ENCODE measurements at places on chromosomes 16 and 17.

DNA sequence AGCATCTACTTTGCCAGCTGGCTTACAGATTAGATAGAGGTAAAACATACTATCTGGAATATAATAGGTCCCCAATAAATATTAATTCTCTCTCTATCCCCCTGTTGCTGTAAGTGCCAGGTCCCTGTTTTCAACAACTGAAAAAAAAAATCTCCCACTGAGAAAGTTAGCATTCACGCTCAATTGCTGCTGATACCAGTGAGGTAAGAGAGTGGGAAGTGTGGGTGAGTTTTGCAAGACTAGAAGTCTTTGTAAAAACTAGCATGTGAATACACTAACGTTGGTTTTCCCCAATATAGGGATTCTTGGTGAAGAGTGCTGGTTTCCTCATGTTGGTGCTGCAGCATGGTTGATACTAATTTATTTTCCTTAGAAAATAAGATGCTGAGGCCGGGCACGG is 11.7 kb upstream of the TAOK1 start:
- DNase-seq = no peak

GRCh38 chr17:82101767-82102679 is 4.0 kb upstream of the FASN start:
- DNase-seq = no peak

- DNase-seq = no peak
Measured at GRCh38 chr17:81806461-81807209, 2.7 kb downstream of the GCGR start.

DNA sequence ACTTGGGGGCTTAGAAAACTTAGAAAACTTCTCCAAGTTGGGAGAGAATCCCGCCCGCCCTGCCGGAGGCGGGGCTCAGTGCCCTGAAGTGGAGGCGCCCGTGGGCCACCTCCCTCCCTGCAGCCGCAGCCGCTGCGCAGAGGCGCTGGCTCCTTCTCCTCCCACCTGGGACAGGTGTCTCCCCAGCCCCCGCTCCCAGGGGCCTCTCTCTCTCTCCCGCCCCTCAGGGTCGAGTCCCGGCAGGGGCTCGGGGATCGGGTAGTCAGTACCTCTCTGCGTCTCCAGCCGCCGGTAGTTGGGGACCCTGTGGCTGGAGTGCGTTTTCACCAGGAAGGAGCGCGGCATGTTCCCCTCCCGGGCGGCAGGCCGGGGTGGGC is 257 bp downstream of the SNAI3 start:
- DNase-seq = peak; percentile 11

GRCh38 chr17:83076938-83077337 is 2.5 kb upstream of the METRNL start:
- no peak for DNase-seq

DNA sequence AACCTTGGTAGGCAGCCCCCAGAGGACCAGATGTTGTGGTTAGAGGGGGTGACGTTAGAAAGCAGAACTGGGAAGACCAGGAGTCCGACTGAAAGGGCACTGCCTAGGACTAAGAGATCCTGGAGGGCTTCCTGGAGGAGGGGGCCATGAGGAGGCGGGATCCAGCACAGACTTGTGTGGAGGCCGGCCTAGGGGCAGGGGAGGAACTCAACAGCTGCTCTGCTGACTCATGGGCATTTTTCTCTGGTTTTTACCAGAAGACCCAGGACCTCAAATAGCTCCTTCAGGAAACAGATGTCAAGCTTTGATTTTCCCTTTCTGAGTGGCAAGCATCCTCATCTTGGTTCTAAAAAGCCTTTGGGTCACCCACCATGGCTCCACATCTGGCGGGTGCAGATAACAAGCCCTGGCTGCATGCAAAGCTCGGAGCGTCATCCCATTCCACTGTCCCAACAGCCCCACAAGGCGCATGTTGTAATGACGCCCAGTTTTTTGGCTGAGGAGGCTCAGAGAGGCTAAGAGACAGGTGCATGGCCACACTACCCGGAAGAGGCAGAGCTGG is 29.0 kb downstream of the IL21R start:
- peak; percentile 19 for DNase-seq

DNA sequence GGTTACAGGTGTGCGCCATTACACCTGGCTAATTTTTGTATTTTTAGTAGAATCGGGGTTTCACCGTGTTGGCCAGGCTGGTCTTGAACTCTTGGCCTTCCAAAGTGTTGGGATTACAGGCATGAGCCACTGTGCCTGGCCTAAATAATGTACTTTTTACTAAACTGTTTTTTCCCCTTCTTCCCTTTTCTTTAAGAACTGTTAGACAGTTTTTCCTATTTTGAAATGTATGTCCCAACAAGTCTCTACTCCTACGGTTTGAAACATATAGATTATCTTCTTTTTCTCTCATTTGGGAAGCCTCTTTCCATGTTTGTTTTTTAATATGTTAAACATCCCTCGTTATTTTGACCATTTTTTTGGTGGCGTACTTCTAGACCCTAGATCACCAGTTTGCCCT is 9.6 kb downstream of the UTP18 start:
- DNase-seq = no peak

DNA sequence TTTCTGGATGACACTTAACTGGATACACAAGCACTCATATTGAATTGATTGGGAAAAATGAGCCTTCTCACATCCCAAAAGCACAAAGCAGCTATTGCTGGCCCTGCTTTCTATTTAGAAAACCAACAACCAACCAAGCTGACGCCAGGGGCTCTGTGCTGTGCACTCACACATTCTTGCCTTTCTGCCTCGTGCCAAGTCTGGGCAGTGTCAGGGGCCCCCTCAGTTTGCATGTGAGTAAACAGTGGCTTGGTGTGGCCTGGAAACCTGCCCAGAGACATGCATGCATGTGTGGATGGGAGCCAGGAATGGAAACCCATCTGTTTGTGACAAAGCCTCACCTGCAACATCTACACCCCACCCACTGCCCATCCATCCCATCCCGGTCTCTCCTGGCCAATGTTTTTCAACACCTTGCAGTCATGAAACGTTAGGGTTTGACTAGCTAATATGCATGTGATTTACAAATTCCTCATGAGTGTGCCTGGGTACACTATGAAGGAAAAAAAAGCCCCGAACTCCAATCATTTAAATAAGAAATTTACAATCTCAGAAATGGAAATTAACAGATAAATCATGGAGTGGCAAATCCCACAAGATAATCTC is 20.4 kb downstream of the MIEF2 start:
- no peak for DNase-seq

DNA sequence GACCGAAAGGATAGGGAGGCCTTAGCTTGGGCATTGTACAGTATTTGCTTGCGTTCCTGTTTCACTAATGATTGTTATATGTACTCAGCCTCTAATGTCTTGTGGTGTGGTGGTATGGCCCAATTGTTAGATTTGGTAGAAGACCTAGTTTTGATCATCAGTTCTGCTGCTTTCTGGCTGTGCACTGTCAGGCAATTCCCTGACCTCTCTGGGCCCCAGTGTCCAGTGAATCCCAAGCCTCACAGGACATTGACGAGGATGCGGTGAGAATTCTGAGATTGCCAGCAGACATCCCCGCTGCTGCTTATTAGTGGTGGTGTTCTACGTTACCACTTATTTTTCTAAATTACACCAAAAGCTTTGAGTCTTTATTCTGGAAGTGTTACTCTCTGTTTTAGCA is 195.2 kb downstream of the SNX29 start:
- DNase-seq = no peak

DNA sequence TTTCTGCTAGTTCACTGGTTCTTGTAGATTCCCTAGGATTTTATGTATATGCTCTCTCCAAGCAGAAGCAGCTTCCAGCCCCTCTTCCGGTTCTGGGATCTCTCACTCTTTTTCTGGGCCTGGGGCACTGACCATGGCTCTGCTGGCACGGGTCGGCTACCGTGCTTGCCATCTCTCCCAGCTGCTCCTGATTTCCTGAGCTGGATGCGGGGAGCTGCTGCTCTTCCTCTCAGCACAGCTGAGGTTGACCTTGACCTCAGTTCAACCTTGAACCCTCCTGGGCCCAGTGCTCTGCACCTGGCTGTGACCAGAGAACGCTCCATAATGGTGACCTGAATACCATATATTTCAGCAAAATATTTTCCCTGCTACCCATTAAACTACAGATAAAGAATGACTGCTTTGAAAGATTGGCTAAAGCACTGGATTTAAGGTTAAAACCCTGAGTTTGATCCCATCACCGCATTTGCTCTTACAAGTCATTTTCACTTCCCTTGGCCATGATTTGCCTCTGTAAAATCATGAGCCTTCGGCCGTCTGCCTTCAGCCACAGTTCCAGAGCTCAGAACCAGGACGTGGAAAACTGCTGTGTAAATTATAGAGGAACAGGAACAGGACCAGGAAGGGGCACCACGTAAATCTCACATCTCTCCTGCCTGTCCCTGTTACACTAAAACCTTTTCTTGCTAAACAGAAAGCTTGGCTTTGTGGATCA is 130.8 kb upstream of the CHMP6 start:
- DNase-seq = no peak

DNA sequence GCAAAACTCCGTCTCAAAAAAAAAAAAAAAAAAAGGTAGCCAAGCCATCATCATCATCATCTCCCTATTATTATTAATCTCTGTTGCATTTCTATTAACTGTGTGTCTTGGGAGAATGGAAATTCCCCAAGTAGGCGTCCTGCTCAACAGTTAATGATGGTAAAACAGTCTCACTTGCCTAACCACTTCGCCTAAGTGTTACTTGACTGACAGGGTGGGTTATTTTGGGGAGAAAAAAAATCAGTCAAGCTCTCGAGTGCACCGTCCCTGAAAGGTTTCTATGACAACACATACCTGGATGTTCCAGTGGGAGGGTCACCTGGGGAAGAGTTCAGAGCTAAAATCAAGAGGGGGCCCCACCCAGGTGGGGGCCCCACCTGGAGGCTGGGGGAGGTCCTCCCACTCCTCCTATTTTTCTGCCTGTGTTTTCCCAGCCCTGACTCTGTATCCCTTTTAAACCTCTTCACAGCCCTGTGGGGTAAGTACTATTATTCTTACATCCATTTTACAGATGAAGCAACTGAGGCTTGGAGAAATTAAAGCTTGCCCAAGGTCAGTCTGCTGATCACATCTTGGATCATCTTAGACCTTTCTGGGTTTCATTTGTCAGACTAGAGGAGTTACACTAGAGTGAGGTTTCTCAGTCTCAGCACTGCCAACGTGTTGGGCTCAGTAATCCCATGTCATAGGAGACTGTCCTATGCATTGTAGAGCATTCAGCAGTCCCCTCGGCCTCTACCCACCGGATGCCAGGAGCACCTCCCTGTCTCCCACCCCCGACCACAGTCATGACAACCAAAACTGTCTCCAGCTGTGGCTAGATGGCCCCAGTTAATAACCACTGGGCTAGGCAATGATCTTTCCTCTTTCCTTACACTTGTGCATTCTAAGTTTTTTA is 11.0 kb upstream of the ABAT start:
- no peak for DNase-seq

- DNase-seq = peak; percentile 28
Measured at GRCh38 chr17:47324224-47325020, 667 bp downstream of the EFCAB13 start.

DNA sequence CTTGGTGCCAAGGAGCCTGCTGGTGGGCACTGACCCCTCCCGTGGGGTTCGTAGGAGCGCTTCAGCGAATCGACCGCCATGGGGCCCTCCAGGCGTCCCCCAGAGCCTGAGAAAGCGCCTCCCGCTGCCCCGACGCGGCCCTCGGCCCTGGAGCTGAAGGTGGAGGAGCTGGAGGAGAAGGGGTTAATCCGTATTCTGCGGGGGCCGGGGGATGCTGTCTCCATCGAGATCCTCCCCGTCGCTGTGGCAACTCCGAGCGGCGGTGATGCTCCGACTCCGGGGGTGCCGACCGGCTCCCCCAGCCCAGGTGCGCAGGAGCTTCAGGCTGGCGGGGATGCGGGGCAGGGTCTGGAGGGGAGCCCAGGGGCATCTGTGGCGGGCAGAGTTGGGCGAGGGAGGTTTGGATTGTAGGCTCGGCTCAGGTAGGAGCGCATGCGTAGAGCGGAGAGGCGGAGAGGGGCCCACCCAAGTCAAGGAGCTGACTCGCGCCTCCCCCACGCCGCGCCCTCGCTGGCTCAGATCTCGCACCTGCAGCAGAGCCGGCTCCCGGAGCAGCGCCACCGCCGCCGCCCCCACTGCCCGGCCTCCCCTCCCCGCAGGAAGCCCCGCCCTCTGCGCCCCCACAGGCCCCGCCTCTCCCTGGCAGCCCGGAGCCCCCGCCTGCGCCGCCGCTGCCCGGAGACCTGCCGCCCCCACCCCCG is 19.8 kb downstream of the FMNL1 start:
- DNase-seq = peak; percentile 47

GRCh38 chr16:46852130-46852529 is 21.1 kb upstream of the C16orf87 start:
- no peak for DNase-seq

GRCh38 chr16:57115514-57116182 is 23.3 kb downstream of the CPNE2 start:
- DNase-seq = no peak

DNA sequence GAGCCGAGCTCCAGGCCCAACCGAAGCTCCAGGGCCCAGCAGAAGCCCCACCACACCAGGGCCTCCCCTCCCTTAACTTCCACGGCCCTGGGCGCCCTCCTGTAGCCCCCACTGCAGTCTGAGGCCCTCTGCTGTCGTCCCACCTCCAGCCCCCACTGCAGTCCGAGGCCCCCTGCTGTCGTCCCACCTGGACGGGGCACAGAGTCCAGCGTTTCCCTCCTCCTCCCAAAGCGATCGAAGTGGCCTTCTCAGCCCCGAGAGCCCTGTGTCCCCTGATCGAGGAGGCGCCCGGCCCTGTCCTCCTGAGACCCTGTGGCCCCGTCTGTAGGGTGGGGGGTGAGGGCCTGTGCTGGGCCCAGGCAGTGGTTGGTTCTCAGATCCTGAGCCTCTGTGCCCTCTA is 25.8 kb upstream of the CACNA1H start:
- DNase-seq = no peak

DNA sequence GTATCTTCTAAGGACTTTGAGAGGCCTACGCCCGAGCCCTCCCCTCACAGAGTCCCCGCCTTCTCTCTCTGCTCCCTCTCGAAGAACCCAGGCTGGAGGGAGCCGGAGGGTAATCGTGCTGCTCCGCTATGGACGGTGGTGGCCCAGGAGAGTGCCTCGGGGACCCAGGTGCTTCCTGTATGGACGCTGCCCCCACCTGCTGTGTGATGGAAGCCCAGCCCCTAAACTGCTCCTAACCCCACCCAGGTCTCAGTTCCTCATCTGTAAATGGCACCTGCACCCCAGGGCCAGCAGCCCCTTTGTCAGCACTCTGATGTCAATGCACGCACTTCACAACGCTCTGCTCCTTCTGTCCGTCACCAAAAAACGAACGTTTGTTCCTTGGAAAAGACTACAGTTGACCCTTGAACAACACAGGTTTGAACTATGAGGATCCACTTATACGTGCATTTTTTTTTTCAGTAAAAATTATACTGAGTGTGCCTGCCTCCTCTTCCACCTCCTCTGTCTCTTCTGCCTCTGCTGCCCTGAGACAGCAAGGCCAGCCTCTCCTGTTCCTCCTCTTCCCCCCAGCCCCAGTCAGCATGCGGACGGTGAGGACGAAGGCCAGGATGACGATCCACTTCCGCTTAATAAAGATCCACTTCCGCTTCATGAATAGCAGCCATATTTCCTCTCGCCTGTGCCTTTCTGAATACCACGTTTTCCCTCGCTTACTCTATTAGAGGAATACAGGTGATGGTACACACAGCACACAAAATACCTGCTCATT is 118.3 kb downstream of the BANP start:
- DNase-seq = no peak

Measured in endothelial cell (in vitro differentiated cells).